ENCODE measurements at places on chromosomes 5 and 9.

DNA sequence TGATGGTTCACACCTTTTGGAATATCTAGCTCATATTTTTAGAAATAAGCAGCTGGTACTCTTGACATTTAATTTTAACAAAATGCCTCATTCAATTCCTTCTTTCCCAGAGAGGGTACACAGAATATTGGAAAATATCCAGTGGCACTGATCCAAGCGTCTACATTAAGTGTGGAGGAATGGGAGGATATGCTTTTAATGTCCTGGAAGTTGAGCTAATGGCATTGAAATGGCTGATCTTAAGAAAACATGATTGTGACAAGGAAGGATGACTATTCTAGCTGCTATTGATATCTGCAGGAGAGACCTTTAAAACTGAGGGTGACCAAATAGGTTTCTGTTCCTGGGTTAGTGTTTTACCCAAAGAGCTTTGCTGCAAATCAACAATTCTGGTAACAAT is 30.0 kb downstream of the ZNF366 start:
- DNase-seq, result no peak

GRCh38 chr9:90287567-90288274 is 354.9 kb downstream of the DIRAS2 start:
- DNase-seq, result no peak

DNA sequence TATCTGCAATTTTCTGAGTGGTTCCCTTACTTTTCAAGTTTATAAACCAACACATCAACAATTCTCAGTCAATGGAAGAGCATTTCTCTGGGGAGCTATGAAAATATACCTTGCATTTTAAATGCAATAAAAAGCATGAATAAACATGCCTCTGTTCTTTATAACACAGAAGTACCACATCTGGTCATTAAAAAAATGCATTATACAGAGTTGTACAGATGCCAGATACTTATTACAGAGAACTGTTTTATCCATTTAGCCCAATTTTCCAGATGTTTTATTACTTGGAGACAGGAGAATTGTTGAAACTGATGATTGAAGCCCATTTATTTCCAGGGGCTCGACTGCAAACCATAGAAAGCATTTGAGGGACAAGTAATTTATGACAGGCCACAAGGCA is 19.2 kb upstream of the HEXB start:
- no peak for DNase-seq

DNA sequence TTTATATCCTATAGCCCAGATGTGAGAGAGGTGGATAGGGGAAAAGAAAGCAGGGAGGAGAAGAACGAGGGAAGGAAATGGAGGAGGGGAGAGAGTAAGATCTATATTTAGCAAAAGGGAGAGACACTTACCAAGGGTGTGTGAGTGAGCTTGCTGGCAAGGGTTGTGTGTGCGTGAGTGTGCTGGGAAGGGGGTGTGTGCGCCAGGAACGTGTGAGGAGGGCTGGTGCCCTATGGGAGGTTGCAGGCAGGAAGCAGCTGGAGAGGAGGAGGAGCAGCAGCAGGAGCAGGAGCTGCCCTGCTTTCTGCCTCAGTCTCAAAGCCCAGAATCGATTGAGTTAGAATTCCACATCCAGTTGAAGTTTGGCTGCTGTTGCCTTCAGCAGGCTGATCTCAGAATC is 148.3 kb upstream of the RUSC2 start:
- DNase-seq, result no peak

GRCh38 chr5:32115985-32116384 is 58.1 kb downstream of the GOLPH3 start:
- DNase-seq, result no peak

GRCh38 chr9:20325008-20325407 is 297.3 kb downstream of the MLLT3 start:
- DNase-seq, result no peak

- no peak for DNase-seq
These were observed 586 bp downstream of the TXN start for GRCh38 chr9:110255463-110256379.

DNA sequence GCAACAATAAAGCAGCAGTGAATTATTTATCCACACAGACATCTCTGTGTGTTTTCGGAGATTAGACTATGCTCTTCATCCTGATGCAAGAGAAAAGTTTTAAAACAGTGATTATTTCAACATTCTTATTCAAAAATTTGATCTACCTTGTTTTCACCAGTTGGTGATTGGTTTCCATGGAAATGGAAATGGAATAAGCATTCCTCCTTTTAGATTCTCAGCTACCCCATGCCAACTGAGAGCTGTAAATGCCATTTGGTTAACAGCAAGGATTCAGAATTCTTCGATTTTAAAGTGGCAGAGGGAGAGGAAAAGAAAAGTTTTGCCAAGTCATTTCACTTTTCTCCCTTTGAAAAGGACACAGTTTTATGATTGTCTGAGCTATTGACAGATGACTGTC is 154.7 kb downstream of the PCSK5 start:
- no peak for DNase-seq

DNA sequence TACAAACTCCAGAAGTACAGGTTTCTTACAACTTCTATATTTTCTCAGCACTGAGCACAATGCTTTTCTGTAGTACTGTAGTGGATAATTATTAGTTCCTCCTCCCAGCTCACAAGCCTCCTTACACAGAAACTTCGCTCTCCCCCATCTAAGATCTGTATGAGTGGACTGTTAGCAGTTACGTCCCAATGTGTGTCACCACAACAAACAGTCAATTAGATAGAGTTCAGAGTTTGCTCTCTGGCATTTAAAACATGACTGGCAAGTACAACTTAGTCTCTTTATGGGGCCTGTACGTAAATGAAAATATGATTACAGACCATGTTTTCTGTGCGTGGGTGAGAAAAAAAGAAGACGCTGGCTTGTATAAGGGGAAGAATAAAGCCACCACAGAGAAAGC is 631.4 kb upstream of the DMAC1 start:
- DNase-seq, result no peak

DNA sequence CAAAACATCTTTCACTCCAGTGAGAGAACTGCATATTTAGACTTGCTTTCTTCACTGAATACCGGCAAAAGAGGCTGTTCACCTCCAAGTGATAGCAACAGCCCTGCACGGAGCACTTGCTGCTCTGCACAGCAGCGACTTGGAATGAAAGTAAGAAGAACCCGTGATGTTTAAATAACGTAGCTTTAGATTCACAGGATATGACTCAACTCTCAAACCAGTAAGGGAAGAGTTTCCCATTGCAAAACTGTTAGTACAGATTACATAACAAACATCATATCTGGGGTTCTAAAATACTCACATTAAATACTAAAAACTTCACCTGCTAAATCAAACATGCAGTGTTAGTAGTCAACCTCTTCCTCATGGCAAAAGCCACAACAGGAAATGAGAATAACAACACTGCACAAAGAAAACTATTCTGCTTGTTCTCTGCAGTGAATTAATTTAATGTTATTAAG is 203.4 kb downstream of the MCTP1 start:
- no peak for DNase-seq

- DNase-seq, result no peak
These were observed 131.8 kb downstream of the TLE1 start for GRCh38 chr9:81557452-81558090.

DNA sequence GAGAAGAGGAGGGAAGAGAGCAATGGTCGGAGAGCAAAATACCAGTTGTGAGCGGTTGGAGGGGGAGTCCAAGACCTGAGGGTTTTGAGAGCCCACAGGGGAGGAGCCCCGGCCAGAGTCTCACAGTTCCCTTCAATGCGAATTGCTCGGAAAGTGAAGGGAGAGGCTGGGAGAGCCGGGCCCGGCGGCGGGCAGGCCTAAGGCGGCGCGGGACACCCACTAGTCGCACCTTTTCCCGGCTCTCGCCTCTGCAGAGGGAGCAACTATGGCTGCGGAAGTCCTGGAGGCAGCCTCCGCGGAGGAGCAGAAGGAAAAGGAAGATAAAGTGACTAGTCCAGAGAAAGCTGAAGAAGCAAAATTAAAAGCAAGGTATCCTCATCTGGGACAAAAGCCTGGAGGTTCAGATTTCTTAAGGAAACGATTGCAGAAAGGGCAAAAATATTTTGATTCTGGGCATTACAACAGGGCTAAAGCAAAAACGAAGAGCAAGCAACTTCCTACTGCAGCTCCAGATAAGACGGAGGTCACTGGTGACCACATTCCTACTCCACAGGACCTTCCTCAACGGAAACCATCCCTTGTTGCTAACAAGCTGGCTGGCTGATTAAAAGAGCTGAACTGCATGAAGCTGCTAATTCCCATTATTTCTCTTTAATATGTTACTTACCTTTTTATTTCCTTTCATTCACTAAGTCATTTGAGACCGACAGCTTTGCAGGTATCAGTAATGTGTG is 6.5 kb upstream of the BTNL3 start:
- DNase-seq, result no peak

- DNase-seq, result no peak
These were observed 7.7 kb downstream of the CSNK1A1 start for GRCh38 chr5:149543361-149544027.

GRCh38 chr9:95644377-95644776 is 127.6 kb upstream of the PTCH1 start:
- no peak for DNase-seq

DNA sequence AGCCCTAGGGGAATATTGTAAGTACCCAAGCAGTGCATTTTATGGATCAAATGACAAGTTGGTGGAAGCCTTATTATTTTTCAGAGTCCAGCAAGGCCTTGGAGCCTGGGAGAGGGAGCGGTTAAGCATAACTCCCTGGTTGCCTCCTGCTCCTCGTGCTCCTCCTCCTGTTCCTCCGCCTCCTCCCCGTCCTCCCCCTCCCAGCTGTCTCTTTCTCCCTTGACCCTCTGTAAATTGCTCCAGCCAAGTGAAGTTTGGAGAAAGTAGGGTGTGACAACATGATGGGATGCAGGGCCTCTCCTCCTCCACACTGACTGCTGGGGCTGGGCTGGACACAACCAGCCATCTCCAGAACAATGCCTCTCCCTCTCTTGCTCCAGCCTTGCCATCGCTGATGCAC is 586.9 kb downstream of the CCDC171 start:
- no peak for DNase-seq

GRCh38 chr5:64592730-64593341 is 87.0 kb downstream of the RGS7BP start:
- DNase-seq, result no peak

DNA sequence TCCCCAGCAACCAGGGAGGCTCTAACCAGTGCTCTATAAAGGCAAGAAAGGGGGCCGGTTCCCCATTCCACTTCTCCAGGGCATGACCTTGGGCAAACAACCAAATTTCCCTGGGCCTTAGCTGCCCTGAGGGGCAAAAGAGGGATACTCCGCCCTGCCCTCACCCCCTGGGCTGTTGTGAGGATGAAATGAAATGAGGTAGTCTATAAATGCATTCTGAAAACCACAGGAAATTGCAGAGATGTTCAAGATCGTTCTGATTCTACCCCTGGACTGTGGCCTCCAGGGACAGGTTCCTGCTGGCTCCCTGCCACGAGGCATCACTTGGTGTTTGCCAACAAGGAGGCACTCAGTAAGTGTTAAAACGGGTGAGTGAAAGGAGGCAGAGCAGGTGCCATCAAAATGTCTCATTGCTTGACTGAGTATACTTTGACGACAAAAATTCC is 5.7 kb downstream of the RAPGEF1 start:
- no peak for DNase-seq

- DNase-seq, result no peak
These were observed 64.4 kb downstream of the PPARGC1B start for GRCh38 chr5:149794487-149794971.

DNA sequence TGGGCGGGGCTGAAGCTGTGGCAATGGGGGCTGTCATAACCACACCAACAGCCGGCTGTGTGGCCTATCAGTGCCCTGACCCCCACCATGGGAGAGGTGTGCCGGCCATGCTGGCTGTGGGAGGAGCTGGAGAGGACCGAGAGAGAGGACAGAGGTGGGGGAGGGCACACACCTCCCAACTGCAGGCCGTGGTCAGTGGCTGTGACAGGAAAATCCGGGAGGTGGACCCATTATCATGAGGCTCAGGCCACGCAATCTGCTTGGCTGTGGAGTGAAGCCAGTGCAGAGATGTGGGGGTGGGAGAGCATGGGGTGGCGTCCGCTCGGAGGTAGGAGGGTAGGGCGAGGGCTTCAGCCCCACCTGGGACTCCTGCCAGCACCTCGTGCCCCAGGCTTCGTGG is 136.1 kb downstream of the RXRA start:
- DNase-seq, result no peak

DNA sequence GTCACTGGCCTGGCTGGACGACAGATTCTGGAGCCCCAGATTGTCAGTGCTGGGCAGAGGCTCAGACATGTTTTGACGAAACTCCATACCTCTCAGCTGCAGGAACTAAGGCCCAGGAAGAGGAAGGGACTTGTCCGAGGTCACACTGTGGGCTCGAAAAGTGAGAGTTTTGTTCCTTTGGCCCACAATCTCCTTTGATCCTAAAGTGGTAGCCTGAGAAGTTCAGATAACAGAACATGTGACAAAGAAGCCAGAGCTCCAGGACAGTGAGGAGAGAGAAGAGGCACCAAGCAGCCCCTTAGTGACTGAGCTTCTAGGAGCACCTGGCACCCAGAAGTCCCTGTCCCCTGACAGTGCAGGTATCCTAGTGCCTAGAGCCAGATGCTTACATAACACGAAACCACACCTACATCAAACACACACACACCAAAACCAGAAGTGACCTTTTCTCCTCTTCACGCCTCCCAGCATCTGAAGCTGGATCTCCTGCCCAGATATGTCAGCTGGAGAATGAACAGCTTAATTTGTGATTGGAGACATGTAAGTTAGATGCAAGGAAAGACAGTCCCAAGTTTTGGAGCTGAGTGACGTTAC is 88.9 kb downstream of the ADRB2 start:
- DNase-seq, result no peak

DNA sequence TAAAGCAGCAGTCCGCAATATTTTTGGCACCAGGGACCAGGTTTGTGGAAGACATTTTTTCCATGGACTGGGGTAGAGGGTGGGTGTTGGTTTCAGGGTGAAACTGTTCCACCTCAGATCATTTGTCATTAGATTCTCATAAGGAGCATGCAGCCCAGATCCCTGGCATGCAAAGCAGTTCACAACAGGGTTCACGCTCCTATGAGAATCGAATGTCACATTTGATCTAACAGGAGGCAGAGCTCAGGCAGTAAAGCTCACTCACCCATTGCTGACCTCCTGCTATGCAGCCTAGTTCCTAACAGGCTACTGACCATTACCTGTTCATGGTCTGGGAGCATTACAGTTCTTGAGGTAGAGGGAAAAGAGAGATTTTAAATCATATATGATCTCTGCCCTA is 241.5 kb upstream of the COX7C start:
- DNase-seq, result no peak

- no peak for DNase-seq
These were observed 23.8 kb downstream of the SHC3 start for GRCh38 chr9:89154651-89155336.

DNA sequence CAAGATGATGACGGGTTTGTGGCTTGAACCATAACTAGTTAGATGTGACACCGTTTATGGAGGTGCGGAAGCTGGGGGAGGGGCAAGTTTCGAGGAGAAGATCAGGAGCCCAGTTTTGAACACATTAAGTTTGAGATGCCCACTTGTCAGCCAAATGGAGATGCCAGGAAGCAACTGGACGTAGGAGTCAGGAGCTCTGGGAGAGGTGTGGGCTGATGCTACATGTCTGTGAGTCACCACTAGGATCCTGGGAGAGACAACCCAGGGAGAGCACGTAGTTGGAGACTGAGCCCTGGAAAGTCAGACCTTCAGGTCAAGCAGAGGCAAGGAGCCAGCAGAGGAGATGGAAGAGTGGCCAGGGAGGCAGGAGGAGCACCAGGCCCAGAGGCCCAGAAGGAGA is 48.8 kb upstream of the SLC25A51 start:
- DNase-seq, result no peak

- no peak for DNase-seq
These were observed 287.0 kb downstream of the PIK3R1 start for GRCh38 chr5:68502531-68502930.
